Occipital lobe (tissue), 3 donors: ENCODE measurements at places on chromosomes 3 and 15. TPM values are rescaled to one million over a fixed set of nuclear protein-coding genes. Genes with fewer than 3 reads are reported as not detected.

The C2CD4A gene
- total RNA-seq = 0.16 TPM

The GOLGA6D gene
- total RNA-seq = not detected

The GASK1A gene
- 8.4 TPM for total RNA-seq

The ZIC1 gene
- total RNA-seq = 15.6 TPM

The ARNT2 gene
- total RNA-seq = 56.6 TPM

DNA sequence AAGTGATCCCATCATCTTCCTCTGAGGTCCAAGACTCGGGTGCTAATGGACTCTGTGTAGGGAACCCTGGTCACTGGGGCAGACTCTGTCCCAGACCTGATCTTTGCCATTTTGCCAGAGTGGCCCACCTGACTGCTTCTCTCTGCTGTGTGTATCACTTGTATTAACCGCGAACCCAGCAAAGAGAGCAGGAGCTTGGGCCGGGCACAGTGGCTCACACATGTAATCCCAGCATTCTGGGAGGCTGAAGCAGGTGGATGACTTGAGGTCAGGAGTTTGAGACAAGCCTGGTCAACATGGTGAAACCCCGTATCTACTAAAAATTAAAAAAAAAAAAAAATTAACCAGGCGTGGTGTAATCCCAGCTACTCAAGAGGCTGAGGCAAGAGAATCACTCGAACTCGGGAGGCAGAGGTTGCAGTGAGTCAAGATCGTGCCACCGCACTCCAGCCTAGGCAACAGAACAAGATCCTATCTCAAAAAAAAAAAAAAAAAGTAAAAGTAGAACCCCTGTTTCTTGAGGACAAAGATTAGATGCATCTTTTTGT is 32.9 kb upstream of the CYP11A1 start:
- no peak for DNase-seq

GRCh38 chr15:68479870-68480269 is 47.9 kb upstream of the ITGA11 start:
- DNase-seq = no peak

GRCh38 chr3:94862703-94863102 is 799.8 kb downstream of the NSUN3 start:
- no peak for DNase-seq

- no peak for DNase-seq
These were observed 34.8 kb upstream of the CD47 start for GRCh38 chr3:108125550-108126071.

- peak; percentile 70 for DNase-seq
These were observed 115.8 kb downstream of the KBTBD8 start for GRCh38 chr3:67113802-67114407.

- DNase-seq = no peak
These were observed 46.1 kb downstream of the FRMD4B start for GRCh38 chr3:69339760-69340159.

DNA sequence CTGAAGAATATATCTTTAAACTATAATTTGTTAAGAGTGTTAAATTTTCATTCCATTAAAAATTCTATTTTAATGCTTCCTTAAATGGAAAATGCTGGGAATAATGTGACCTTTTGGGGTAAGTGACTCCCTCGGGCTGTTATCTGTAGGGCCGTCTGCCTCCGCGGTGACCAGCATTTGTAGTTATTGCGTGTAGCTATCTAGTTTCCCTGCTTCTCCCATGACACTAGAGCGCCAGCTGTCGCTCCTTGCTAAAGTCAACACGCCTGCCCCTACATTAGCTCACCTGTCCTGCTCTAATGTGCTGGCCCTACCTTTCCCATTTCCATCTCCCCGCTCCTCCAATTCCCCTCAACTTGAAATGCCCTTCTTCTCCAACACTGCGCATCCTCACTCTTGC is 12.4 kb upstream of the CHRM5 start:
- no peak for DNase-seq

- no peak for DNase-seq
These were observed 4.6 kb upstream of the LMOD3 start for GRCh38 chr3:69126999-69127398.

GRCh38 chr3:31384117-31384516 is 148.6 kb upstream of the STT3B start:
- DNase-seq = no peak
